Ascending aorta (tissue), 2 donors: ENCODE measurements at places on chromosomes 5 and 9.

- H3K27ac ChIP-seq: peak overlapping the region; percentile 76
- H3K27me3 ChIP-seq: no peaks in the 10 kb centered on the region
Observed at GRCh38 chr9:93143830-93144530, 9.9 kb upstream of the NINJ1 start.

DNA sequence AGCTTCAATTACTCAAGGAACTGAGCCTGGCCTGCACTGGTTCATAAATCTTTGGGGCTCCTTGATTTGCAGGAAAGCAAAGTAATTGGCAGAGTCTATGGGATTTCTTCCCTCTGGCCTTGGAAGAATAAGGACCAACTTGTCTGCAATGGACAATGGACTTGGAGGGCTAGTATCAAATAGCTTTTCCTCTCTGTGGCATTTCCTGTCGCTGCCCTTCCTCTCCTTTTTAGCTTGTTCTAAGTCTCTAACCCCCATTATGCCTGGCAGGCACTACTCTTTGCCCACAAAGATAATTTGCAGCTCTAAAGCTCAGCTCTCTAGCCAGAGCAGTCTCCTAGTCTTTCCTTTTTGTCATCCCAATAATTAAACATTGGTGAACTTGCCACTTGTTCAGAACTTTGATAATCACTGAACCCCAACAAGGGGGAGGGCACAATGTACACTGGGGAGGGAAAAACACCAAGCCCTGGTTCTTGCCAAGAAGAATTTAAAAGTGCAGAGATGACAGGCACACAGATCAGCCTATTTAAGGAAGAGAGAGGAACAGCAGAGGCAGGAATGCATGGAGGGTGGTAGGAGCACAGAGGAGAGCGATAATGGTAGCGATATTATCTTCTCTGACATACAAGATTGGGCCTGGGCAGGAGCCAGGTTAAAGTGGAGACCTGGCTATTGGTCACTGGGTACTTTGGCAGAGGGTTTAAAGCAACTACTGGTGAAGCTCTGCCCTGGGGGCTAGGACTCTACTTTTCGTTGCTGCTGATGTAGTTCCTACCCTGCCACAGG is 38.5 kb downstream of the FAM219A start:
- no peak overlapping the region for H3K4me3 ChIP-seq
- DNase-seq: no peak

GRCh38 chr5:56814361-56814962 is 887 bp upstream of the MAP3K1 start:
- no peaks in the 10 kb centered on the region for H3K36me3 ChIP-seq
- H3K27me3 ChIP-seq: no peaks in the 10 kb centered on the region
- DNase-seq: no peak
- H3K4me1 ChIP-seq: no peaks in the 10 kb centered on the region
- peak overlapping the region; percentile 87 for H3K27ac ChIP-seq

GRCh38 chr5:10400411-10400810 is 41.3 kb upstream of the ROPN1L start:
- no peaks in the 10 kb centered on the region for H3K27me3 ChIP-seq
- no peaks in the 10 kb centered on the region for H3K4me1 ChIP-seq
- H3K36me3 ChIP-seq: peaks cover 38% of the 10 kb centered on the region
- no peak for DNase-seq
- no peak overlapping the region for H3K4me3 ChIP-seq
- H3K27ac ChIP-seq: peak overlapping the region; percentile 35

DNA sequence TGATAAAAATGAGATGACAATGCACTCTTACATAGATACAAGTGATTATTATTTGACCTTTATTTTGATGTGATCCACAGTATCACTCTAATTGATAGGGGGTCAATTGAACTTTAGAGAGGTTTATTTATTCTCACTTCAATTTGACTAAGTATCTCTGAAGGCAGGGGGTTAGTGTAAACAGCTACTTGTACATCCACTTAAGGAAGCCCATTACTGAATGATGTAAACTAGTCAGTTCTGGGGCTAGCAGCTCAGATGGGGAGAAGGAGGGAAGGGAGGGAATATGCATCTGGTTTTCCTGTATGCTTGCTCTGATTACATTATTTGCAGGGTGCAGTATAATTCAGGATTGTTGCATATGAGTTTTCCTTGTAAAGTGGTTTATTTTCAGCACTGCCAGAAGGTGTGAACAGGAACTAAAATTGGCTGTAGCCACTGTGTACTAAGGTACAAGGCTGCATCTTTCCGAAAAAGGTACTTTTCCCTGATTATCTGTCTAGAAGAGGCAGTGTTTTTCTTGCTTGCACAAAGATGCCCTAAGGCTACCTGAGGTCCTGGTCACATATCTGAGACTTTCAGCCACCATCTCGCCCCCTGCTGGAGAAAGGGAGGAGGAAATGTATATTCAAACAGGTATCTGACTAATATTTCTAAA is 51.2 kb downstream of the MRPS27 start:
- peaks cover 5% of the 10 kb centered on the region for H3K4me1 ChIP-seq
- no peak for DNase-seq
- H3K4me3 ChIP-seq: no peak overlapping the region
- no peak overlapping the region for H3K27ac ChIP-seq

DNA sequence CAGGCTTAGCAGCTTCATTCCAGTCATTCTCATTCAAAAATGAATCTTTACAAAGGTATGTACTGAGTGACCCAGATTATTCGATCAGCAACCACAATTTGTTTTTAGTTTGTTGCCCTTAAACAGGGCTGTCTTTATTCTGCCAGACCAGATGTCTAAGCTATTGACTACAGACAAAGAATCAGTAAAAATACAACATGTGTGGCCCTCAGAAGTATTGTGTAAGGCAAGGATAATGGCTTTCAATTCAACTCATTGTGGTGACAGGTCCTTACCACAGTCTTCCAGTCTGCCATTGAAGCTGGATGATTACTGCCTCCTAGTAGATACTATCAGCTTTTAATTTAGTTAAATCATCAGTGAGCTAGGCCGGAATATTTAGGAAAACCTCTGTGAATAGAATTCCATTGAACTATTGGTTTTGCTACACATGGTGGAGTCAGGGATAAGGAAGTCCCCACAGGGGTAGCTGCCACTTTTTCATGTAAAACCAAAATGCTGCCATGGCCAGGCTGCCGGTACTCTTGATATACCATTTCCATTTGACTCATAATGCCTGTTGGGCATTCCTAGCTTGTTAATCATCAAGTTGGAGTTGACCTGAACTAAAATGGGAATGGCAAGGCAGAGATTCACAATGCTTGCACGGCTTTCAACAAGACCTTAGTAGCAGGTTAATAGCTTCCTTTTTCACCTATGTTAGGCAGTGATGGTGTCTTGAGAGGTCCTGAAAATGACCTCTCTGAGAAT is 175.6 kb downstream of the MEF2C start:
- no peaks in the 10 kb centered on the region for H3K4me1 ChIP-seq
- DNase-seq: no peak
- no peak overlapping the region for H3K4me3 ChIP-seq
- no peaks in the 10 kb centered on the region for H3K36me3 ChIP-seq
- H3K27ac ChIP-seq: no peak overlapping the region

- no peaks in the 10 kb centered on the region for H3K27me3 ChIP-seq
- no peaks in the 10 kb centered on the region for H3K4me1 ChIP-seq
- H3K4me3 ChIP-seq: no peak overlapping the region
- no peak for DNase-seq
- no peak overlapping the region for H3K27ac ChIP-seq
- no peaks in the 10 kb centered on the region for H3K36me3 ChIP-seq
Observed at GRCh38 chr5:98109561-98110006, 663.9 kb upstream of the RGMB start.

- no peak for DNase-seq
- H3K27me3 ChIP-seq: no peaks in the 10 kb centered on the region
- no peak overlapping the region for H3K4me3 ChIP-seq
- H3K36me3 ChIP-seq: no peaks in the 10 kb centered on the region
- no peak overlapping the region for H3K27ac ChIP-seq
- no peaks in the 10 kb centered on the region for H3K4me1 ChIP-seq
Observed at GRCh38 chr9:135588371-135588770, 26.8 kb downstream of the PAEP start.

DNA sequence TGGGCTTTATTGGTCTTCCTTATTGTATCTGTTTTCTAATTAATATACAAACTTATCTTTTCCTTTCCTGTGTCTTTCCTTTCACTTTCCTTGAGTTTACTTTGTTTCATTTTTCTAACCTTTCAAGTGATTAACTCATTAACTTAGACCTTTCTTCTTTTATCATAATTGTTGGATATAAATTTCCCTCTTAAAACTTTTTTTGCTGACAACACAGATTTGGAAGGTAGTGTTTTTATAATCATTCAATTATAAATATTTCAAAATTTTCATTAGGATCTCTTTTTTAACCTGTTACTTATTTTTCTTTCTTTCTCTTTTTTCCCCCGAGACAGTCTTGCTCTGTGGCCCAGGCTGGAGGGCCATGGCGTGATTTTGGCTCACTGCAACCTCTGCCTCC is 6.9 kb upstream of the ZBTB43 start:
- H3K27ac ChIP-seq: no peak overlapping the region
- DNase-seq: no peak
- H3K36me3 ChIP-seq: no peaks in the 10 kb centered on the region
- H3K4me1 ChIP-seq: no peaks in the 10 kb centered on the region
- no peaks in the 10 kb centered on the region for H3K27me3 ChIP-seq
- H3K4me3 ChIP-seq: no peak overlapping the region
